ENCODE measurements at places on chromosomes 1 and 21.

DNA sequence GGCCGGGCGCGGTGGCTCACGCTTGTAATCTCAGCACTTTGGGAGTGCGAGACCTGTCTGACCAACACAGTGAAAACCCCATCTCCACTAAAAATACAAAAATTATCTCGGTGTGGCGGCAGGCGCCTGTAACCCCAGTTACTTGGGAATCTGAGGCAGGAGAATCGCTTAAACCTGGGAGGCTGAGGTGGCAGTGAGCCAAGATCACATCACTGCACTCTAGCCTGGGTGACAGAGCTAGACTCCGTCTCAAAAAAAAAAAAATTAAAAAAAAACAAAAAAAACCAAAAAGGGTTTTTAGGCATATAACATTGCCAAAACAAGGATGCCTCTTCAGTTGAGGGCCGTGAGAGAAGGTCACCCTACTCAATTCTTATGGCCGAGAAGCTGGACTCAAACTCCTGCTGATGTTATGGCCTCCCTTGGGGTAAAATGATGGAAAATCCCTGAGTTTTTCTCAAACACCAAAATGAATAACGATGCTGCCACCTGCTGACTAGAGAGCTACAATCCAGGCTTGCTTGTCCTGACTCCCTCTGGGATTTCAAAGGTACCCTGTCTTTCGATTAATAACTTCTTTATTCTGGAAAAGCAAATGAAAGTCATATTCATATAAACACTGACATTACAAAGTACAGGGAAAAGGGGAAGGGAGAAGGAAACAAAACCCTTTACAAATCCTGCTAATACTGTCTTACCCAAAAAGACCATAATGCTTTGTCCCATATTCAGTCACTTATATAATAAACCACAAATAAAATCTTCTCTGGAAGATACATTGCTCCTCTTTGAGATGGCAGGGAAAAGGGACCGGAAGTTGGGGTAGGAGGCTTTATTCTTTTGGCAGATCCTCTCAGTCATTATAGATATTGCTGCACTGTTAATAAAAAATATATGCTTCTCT is 10.7 kb downstream of the RAB42 start:
- peak; percentile 88 for DNase-seq

GRCh38 chr21:35102488-35103371 is 53.6 kb upstream of the RUNX1 start:
- DNase-seq: peak; percentile 25

GRCh38 chr1:10873189-10873588 is 76.7 kb upstream of the CASZ1 start:
- DNase-seq: no peak

GRCh38 chr1:244296447-244296846 is 155.3 kb downstream of the ADSS2 start:
- peak; percentile 31 for DNase-seq

GRCh38 chr1:36523850-36524249 is 41.1 kb upstream of the CSF3R start:
- no peak for DNase-seq

GRCh38 chr1:33146003-33146402 is 35.8 kb downstream of the TRIM62 start:
- no peak for DNase-seq

DNA sequence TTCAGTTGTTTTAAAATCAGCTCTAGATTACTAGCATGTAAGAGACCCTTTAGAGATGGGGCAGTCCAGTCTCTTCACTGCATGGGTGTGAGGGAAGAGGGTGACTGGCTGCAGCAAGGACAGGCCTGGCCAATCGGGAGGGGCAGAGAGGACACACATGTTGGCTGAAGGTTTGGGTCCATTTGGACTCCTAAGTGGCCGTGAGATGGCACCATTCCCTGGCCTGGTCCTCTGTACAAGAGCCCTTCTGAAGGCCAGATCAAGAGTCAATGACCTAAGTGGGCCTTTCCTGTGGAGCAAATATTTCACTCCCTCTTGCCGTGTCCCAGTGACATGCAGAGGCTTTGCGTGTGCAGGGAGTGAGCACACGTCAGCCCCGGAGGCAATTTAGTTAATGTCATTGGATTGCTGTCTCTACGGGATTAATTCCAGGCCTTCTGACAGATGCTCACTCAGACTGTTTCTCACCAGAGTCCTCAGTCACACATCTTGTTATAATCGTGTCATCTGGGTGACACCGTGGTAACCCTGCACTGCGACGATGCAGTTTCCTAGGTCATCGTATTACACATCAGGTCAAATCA is 613.0 kb downstream of the NPHP4 start:
- no peak for DNase-seq

GRCh38 chr1:93676427-93676826 is 5.2 kb downstream of the BCAR3 start:
- DNase-seq: no peak

DNA sequence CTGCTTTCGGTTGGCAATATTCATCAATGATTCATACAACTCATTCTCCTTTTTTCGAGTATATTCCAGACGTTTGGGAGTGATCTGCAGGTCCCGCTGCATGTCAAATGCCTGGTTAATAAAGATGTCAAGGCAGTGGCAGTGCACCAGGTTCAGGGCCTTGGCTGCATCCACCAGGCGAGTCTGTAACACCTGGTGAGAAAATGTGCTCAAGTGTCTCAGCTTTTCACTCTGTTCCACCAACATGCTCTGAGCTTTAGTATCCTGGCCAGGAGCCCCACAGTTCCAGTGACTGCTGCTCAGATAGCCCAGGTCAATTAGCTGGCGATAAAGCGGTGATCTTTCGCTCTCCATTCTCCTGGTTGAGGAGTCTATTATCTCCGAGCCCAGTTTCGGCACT is 42.3 kb downstream of the DSTYK start:
- no peak for DNase-seq

DNA sequence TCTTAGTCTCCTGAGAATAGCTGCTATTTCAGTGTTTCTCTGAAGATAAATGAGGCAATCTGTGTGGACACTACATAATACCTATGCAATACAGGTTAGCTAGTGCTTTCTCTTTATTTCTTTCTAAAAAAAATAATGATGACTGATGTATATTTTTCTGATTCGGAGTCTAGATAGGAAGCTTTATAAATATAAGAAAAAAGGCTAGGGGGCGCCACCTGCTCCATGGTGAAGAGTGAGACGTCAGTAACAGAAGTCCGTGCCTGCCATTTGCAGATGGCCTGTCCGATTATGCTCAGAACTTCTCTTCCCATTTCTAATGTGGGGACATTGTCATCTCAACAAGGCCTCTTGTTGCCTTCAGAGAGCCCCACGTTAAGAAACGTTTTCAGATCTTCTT is 26.4 kb downstream of the QSOX1 start:
- no peak for DNase-seq

- peak; percentile 28 for DNase-seq
Observed at GRCh38 chr1:23167353-23168078, 1.1 kb downstream of the LUZP1 start.

DNA sequence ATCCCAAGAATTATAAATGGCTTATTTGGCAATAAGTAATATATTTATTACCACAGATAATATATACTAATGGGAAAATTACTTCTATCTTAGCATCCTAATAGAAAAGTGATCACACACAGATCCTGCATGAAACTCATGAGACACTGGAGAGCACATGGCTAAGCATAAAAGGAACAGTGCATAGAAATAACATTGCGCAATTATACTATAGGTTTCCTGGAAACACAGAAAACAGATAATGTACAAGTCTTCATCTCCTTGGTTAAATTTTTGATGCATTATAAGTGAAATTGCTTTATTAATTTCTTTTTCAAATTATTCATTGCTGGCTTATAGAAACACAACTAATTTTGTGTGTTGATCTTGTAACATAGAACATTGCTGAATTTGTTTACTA is 210.4 kb downstream of the USH2A start:
- no peak for DNase-seq

DNA sequence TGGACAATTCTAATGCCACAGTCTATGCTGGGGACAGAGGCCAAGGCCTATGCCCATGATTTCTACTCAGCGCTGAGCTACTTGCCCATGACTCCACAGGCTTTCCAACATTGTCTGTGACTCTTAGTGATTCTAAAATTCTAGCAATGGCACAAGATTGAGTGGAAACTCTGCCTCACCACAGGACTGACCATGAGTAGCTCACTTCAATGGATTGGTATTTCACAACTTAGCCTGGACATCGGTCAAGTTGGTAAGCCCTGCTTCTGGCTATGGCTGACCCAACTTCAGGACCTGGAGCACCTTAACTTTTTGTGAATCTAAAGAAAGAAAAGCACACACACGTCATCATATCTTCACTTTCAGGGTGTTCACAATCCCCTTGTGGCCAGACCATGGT is 255.1 kb downstream of the SDCCAG8 start:
- DNase-seq: no peak

Measured in hippocampal formation (tissue), 2 donors.